ENCODE measurements at places on chromosomes 3 and 15.
A peak's percentile ranks its signal among the peaks of the same experiment; 100 is the strongest.

DNA sequence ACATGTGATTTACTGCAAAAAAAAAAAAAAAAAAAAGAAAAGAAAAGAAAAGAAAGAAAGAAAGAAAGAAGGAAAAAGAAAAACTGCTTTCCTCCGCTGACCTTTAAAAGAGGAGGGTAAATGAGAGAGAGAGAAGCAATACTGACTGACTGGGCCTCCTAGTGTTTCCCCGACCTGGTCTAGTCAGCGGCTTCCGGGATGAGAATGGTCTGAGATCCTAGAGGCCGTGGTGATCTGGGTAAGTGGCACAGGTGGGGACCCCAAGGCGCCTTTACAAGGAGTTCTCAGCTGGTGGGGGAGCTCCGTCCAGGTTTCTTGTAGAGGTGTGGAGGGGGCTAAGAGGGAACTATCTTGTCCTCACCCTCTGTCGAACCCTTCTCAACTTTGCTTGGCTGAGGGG is 223.1 kb downstream of the MEIS2 start:
- no peak for DNase-seq

- no peak for DNase-seq
Measured at GRCh38 chr3:84946240-84946639, 12.5 kb upstream of the CADM2 start.

DNA sequence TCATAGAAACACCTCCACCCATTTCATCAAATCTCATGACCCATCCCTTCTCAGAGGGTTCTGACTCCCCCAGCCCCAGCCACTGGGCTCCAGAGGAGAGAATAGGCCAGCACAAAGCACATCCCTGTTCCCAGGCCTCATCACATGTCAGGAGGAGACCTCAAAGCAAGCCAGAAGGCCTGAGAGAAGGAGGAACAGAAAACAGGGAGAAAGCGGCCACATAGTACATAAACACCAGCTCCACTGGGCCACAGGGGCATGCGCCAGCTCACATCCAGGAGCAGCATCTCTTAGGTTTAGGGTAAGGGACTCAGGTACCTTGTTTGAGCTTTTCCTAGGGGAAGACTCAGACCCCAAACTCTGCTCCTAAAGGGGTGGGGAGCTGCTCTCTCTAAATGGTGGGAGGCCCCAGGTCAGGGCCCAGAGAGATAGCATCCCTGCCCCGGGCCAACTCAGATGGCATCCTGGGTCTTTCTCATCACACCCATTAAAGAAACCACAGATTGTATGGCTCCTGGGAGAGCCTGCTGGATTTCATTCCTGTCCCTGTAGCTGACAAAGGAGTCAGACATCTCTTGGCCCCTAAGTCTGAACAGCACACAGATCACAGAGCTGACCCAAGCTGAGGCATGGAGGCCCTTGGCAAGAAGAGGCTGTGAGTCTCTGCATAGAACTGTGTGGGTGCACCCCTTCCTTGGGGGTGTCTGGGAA is 2.5 kb downstream of the SHF start:
- DNase-seq, result no peak

DNA sequence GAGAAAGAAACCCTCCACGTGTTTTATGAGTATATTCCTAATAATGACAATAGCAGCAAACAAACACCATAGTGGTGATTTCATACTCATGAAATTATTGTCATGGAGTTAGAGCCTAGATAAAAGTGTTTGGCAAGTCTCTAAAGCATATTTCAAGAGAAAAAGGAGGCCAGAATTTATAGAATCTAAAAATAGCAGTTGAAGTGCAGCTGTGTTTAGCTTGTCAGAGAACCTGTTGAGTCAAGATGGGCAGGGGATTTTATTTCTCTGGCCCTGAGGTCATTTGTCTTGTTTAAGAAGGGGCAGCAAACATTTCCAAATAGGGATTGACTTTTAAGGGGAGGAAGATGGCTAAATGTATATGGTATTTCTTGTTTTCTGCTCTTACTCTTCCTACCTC is 279.6 kb upstream of the CTDSPL start:
- no peak for DNase-seq

- no peak for DNase-seq
Measured at GRCh38 chr3:59535791-59536221, 486.0 kb upstream of the CFAP20DC start.

GRCh38 chr15:64070965-64071851 is 22.4 kb downstream of the CIAO2A start:
- DNase-seq, result no peak

GRCh38 chr3:140529558-140529957 is 148.3 kb upstream of the TRIM42 start:
- no peak for DNase-seq

GRCh38 chr3:37028329-37028728 is 35.0 kb downstream of the MLH1 start:
- DNase-seq, result no peak

GRCh38 chr3:38542401-38543298 is 46.5 kb downstream of the EXOG start:
- DNase-seq, result no peak

GRCh38 chr3:167489571-167489970 is 15.7 kb upstream of the SERPINI2 start:
- DNase-seq, result no peak

DNA sequence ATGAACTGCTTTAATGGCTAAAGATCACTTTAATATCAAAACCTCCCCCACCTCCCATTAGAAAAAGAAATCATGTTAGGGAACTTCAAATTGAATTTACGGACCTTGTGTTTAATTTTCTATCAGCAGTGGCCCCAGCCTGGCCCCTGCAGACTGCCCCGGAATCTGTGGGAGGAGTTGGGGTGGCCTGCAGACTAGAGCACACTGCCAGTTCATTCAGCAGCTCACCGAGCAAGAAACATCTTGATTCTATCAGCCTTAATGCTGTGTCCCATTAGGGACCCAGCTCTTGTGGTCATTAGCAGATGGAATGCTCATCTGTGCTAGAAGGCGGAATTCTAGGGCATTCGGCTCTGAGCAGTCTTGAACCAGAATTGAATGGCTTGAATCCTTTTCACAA is 54.2 kb downstream of the FLNB start:
- DNase-seq, result no peak

DNA sequence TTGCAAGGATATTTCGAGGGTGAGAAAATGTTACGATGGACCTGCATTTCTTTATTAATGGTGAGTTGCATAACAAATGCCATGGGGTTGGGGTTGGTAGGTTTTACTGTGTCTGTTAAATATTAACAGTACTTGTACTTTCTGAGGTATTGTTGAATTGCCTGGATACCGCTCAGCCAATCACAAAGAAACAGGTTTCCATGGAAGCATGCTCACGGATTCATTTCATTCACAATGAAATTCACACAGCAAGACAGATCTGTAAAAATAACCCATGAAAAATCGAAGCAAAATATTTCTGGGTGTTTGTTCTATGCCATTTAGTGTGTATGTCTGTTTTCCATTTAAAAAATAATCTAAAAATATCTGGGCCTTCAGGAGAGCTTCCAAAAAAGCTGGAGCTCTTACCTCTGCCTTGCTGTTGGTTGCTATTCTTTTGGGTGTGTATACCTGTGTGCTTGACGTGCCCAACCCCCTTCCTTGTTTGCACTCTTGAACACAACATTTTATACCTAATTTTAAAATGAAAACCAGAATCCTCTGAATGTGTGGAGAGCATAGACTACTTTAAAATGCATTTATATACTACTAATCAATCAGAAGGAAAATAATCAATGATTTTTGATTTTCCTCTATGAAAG is 479.8 kb upstream of the TBL1XR1 start:
- DNase-seq, result no peak

- no peak for DNase-seq
Measured at GRCh38 chr3:98726084-98726483, 37.1 kb upstream of the ST3GAL6 start.

- DNase-seq, result no peak
Measured at GRCh38 chr3:133783762-133784161, 21.9 kb upstream of the SRPRB start.

DNA sequence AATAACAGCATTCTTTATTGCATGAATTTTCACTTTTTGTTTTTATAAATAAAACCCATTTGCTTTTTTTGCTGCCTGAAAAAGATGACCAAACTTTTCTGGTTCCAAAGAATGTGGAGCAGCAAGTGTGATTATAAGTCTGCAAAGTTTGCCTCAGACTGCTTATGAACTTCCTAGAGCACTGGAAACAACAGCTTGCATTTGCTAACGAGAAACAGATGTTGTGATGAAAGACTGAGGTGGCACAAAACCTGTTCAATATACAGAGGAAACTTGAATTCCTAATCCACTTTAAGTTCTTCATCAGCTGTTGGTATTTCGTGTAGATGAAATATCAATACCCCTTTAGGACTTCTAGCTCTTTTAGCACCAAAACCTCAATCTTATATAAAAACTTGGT is 9.3 kb downstream of the ZPLD1 start:
- no peak for DNase-seq

DNA sequence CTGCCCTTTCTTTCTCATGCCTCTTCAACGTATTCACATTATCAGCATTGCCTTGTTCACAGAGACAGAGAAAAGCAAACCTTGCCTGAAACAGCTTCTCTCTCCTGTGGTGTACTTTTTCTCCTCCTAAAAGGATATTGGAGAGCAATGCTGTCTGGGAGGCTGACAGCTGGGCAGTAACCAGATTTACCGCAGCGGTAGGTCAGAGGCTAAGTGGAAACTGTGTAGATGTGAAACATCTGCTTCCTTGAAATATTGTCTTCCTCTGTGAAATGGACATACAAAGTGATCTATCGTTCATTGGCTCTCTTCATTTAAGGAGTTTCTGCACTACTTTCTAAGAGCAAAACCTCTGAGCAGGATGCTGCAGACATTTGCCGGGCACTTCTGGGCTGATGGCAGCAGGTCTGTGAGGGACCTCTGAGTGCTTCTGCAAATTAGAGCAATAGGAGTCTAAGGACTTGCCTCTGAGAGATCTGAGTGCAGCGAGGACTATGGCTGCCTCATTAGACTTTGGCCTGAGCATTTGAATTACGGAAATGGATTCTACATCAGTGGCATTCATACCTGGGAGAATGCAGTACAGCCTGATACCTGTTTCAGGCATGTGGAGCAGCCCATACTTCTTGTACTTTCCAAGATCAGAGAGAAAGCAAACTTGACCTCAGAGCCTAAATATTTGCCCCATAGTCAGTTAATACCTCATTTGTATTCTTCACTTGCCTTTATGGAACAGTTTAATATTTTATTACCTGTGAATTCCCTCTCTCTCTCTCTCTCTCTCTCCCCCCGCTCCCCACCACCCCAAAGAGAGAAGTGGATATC is 260.5 kb upstream of the TPRG1 start:
- DNase-seq, result no peak

DNA sequence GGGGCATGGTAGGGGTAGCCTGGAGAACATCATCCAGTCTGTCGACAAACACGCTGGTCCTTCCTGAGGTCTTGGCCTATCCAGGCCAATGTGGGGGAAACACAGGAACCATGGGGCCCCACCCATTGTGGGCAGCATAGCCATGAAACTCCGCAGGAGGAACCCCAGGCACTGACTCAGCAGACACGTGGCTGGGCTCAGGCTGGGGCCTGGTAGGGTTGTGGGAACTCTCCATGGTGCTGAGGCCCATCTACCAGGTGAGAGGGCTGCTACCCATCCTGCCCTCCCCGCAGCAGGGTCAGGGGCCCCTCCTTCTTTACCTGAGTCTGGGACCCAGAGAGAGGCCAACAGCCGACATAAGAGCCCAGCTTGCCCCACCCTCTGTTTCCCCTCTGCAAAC is 22.6 kb upstream of the CACNA2D2 start:
- peak; percentile 69 for DNase-seq

GRCh38 chr3:72312339-72312738 is 527.4 kb upstream of the PROK2 start:
- DNase-seq, result no peak

DNA sequence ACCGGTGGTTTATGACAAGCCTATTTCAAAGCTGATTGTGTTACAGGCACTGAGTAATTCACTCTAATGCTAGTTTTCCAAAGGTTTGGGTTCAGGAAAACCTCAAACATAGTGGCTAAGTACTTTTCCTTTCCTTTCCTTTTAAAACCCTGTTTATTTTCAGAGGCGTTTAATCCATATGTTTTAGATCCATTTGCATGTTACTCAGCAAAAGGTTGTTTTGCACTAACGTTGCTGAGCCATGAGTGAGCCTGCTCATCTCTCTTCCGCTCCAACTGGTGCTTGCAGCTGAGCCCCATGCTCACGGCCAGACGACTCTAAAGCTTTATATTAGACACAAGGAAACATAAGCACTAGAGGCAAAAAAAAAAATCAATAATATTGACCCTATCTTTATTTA is 9.4 kb downstream of the CEMIP start:
- DNase-seq, result no peak

DNA sequence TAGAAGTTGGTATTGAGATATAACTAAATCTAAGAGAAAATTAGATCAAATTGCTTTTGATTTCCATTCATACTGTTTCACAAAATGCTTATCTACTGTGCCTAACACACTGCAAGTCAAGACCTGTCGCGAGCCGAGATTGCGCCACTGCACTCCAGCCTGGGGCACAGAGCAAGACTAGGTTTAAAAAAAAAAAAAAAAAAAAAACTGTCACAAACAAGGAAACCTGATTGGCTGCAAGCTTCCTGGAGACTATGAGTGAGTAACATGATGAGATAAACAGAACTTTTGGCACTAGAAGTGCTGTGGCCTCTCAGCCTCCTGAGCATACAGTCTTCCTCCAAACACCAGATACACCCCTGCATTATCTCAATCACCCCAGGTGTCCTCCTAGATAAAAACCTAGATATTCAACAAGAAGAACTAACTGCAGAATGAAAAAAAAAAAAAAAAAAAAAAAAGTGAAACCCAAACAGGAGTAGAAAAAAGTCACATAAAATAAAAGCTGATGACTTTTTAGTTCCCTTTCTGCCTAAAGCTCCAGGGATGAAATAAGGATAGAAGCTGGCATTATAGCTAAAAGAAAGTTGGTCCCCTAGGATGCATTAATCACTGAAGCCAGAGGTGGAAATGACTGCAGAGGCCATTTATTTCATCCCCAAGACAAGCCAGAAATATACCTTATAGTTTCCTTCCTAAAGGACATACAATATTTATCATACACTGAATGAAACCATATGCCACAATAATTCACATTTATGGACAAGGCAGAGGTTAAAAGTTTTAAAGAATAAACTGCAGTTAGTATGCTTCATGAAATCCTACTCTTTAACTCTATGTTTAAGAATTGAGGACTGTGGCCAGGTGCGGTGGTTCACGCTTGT is 82.4 kb downstream of the P3H2 start:
- DNase-seq, result no peak

DNA sequence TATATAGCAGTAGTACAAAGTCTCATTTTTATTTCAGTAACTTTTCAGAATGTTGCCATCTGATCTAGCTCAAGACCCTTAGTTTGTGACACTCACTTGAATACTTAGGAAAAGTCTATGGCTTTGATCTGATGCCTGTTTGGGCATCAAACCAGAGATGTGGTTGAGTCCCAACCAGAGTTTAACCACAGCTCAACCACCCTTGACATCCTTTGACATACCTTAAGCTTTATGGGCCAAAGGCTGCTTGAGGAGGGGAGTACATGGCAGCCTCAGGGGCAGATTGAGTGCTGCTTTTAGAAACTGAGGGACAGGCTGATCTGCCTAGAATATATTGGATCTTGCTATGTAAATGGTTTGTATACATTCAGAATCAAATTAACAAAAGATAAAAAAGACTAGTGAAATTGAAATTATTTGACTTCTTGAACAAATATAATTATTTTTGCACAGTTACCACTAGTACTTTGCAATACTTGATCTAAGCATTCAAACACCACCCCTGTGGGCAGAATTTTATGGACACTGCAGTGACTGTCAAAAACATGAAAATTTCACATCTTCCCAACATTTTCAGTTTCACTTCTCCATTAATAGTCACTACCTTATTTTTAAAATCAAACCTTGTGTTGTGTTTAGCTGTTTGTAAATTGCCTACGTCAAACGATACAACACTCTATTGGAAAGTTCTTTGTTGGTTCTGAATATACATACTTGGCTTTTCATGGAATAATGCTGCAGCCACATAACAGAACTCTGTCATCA is 199.8 kb downstream of the UBE2E2 start:
- DNase-seq, result no peak
